Fibroblast of upper back skin (primary cell): ENCODE measurements at places on chromosomes 2 and 18.

DNA sequence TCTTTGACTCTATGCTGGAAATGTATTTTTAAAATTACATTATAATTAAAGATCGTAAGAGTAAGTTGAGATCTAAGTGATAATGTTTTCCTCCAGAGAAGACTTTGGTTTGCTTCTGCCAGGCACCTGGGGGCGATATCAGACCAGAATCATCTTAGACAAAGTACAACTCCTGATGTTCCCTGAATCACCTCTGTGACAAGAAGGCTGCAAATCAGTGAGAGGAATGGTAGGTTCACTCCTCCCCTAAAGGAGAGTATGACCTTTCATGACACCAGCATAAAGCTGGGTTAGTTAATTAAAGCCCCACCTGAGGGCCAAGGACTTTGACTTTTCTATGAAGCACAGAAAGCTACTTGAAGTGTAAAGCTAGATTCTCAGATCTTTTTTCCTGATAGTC, 114.4 kb upstream of the DTNA start:
- peak; percentile 25 for DNase-seq

DNA sequence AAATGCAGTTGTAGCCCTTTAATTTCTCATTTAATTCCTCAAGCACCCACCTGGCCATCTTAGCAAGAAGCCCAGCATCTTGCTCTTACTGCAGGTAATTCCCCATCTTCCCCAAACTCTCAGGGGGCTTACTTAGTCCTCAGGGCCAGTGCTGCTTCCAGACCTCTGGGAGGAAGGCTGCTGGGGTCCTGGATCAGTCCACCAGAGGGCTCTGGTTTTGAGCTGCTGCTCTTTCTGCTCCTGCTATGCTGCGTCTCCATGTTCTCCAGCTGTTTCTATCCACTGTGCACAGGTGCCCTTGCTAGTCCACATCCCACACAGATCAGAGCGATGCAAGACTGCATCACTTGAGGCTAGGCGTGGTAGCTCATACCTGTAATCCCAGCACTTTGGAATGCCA, 34.5 kb upstream of the TMEM87B start:
- no peak for DNase-seq

DNA sequence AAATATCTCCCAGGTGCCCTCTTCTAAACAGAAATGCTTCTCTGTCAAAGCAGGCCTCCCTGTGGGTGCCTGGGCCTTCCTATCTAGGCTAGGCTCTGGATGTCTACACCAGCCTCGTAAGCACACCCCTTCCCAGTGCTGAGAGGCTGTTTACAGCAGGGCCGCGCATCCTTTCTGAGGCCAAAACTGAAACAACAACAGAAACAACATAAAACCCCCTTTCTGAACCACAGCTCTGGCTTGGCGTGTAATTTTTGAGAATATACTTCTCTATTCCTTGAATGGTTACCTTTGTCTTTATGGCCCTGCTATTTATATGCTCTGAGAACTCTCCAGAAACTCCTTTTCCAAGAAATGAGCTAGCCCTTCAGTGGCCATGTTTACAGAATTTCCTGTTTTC, 118.4 kb downstream of the BCL2L11 start:
- DNase-seq, result no peak

DNA sequence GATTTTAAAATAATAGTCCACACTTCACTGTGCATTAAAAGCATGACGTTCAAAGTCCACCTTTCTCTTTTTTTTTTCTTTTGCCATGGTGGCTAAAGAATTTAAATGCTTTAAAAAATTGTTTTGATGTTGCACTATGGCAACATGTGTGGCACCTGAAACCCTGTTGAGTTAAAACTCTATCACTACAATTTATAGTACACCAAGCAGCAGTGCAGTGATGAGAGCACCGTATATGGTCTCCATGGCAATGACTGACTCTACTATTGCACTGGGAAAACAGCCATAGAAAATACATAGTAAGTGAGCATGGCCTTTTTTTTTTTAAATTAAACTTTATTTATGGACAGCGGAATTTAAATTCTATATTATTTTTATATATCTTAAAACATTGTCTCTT, 298.8 kb downstream of the FIGN start:
- no peak for DNase-seq

DNA sequence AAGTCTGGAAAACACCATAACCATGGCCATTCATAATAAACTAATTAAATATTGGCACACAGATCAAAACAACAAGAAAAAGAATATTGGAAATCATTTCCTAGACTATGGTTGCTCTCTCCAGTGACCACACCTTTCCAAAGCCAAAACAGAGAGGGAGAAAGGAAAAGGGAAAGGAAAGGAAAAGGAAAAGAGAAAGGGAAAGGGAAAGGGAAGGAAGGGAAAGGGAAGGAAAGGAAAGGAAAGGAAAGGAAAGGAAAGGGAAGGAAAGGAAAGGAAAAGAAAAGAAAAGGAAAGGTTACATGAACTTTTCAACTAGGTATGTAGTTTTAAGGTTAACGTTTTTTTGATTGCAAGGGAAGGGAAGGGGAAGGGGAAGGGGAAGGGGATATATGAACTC, 360.5 kb upstream of the SLC39A10 start:
- DNase-seq, result no peak

GRCh38 chr18:79740521-79741361, 57.0 kb upstream of the KCNG2 start:
- no peak for DNase-seq

GRCh38 chr2:44747794-44748193, 193.7 kb upstream of the SIX3 start:
- DNase-seq, result no peak

DNA sequence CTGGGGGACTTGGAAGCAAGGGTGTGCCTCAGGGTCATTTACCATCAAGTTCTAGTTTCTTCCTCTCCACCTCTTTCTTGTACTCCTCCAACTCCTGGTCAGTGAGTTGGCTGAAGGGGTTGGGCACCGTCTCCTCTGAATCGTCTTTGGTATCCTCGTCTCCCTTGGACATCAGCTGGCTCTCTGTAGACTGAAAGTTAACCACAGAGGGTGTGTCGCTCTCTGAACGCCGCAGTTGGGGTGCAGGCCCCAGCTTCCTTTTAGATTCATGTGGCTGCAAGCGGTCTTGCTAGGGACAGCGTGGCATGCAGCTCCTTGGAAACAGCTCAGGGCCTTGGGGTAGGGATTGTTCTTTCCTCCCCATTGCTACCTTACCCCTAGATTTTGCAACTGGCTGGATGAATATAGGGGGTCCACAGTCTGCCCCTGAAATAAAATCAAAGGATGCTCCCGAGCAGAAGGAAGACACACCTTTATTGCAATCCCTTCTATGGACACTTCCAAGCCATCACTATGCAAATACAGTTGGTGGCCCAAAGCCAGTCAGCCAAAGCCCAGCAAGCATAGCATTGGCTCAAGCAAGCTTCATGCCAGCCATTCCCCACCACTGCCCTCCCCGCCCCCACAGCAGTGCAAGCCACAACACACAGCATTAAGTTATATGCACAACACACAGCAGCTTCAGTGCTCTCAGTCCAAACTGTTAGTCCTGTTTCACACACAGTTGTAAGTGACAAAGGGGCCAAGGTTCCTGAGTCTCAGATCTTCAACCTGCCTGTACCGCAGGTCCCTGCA, 93.2 kb downstream of the ADD2 start:
- DNase-seq, result no peak

DNA sequence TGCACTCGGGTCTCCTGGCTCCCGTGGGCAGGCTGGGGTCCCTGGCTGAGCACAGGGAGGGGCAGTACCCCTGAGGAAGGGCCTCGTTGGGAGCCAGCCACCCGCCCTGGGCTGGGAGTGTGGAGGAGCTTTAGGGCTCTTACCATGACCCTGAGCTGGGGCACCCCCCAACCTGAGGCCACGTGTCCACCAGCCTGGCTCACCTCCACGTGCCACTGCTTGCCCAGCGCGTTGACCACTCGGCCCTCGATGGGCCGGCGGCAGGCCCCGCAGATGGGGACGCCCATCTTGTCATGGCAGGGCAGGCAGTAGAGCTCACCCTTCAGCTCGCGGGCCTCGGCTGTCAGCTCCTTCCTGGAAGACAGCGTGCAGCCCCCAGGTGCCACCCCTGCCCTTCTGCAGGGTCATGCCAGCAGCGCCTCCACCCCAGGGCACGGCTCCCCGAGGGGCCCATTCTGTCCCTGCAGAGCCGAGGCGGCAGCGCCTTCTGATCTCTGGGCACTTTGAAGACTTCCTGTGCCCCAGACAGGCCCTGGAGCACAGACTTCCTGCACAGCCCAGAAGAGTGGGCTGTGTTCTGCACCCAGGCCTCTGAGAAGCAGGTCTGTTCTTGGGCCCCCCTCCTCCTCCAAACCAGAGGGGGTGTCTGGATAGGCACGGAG, 4.0 kb upstream of the GPR17 start:
- DNase-seq, result no peak

- no peak for DNase-seq
Measured at GRCh38 chr2:182833084-182833854, 33.2 kb downstream of the FRZB start.

DNA sequence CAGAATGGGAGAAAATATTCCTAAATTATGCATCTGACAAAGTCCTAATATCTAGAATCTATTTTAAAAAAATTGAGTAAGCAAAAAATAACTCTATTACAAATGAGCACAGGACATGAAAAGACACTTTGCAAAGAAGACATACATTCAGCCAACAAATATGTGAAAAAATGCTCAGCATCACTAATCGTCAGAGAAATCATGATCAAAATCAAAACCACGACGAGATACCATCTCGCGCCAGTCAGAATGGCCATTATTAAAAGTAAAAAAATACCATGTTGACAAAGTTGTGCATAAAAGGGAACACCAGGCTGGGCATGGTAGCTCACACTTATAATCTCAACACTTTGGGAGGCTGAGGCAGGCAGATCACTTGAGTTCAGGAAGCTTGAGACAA, 63.5 kb downstream of the EVA1A start:
- no peak for DNase-seq

GRCh38 chr2:97654309-97654708, 8.4 kb downstream of the COX5B start:
- DNase-seq, result no peak

DNA sequence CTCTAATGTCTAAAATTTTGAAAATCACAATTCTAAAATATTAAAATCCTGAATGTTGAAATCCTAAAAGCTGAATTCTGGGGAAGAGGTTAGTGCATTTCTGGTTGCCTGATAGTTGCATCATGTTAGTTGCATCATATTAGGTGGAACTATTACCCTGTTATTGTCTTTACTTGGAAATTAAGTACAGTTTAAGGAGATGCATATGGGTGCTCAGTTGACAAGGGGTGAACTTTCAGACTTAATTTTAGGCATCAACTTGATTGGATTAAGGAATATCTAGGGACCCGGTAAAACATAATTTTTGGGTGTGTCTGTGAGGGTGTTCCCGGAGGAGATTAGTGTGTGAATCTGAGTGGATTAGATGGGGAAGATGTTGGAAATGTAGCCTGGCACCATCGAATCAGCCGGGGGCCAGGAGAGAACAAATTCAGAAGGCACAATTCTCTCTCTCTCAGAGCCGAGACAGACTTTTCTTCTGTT, 409.8 kb downstream of the PLCL1 start:
- peak; percentile 59 for DNase-seq

GRCh38 chr2:217160978-217161973, 301.4 kb upstream of the TNP1 start:
- DNase-seq, result no peak

- peak; percentile 6 for DNase-seq
Measured at GRCh38 chr2:212908682-212909435, 242.6 kb downstream of the IKZF2 start.

DNA sequence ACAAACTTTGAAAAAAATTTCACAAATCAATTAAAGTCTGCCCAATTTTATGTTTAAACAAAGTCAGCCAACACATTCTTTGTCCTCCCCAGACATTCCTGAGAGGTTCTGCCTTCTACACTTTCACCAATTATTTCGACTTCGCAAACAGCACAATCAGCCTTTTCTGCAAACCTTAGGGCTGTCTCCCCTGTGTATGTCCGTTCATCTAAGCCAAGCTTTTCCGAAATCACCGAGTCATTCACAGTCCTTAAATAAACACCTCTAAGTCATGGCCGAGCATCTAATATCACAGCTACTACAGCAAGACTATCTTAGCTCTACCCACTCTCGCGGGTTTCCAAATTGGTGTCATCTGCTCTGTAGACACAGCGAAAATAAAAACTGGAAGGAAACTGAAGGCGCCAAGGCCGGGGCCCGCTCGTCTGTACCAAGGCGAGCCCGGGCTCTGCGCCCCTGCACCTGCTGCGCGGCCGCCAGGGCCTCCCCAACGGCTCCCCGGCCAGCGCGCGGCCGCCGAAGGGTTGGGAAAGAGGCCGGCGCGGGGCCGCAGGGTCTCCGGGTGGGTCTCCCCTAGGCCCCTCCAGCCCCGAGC, 730 bp downstream of the ODC1 start:
- no peak for DNase-seq

- no peak for DNase-seq
Measured at GRCh38 chr2:128628206-128628605, 309.5 kb upstream of the HS6ST1 start.

GRCh38 chr2:50345701-50346591, 686.0 kb downstream of the NRXN1 start:
- no peak for DNase-seq

DNA sequence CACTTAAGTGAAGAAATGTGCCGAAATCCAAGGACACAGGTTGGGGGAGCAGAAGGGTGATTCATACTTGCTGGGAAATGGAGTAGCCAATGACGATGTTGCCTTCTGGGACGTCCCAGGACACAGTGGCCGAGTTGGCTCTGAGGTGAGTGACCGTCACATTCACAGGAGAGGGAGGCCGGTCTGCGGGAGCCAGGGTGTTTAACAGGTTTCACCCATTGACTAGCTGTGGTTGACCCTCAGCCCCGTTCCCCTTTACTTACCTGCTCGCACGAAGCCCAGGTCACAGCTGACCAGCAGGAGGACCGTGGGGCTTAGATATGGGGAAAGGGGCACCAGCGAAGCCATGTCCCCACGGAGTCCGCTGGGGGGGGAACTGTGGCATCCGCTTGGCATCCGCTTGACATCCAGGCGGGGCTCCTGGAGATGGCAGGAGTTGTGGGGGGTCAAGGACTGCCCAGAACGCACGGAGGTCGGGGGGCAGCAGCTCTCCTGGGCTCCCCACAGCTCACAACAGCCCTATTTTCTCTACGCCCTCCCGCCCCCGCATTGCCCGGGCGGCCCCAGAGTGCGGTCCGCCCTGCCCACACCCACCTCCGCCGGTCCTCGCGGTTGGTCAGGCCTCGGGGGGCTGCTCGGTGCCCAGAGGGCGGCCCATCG, 586 bp downstream of the FNDC4 start:
- DNase-seq, result peak; percentile 27

DNA sequence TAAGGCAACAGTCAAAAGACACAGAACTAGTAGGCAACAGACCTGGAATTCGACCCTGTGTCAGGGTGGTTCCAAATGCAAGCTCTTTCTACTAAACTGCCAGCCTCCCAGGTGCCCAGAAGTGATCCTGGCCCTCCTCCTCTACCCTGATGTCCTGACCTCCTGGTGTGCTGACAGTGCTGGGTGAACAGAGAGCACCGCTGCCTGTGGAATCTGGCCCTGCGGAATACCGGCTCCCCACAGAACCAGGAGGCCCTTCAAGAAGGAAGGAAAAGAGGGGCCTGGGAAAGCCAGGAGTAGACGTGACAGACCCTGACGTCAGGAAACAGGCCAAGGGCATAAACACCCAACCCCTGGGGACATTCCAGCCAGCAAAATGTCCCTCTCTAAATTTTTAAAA, 120.3 kb downstream of the NOL10 start:
- DNase-seq, result no peak

GRCh38 chr18:50982802-50983179, 15.0 kb downstream of the ELAC1 start:
- DNase-seq, result no peak

GRCh38 chr2:105760191-105760590, 15.5 kb downstream of the NCK2 start:
- no peak for DNase-seq
